ENCODE measurements at places on chromosomes 11 and 22. TPM values are rescaled to one million over a fixed set of nuclear protein-coding genes. Genes with fewer than 3 reads are reported as not detected.

- H3K36me3 ChIP-seq = no peaks in the 10 kb centered on the region
- no peaks in the 10 kb centered on the region for H3K27me3 ChIP-seq
- no peak for DNase-seq
- no peak overlapping the region for H3K27ac ChIP-seq
- no peak overlapping the region for H3K4me3 ChIP-seq
Measured at GRCh38 chr22:49234459-49234858, 593.2 kb downstream of the BRD1 start.

DNA sequence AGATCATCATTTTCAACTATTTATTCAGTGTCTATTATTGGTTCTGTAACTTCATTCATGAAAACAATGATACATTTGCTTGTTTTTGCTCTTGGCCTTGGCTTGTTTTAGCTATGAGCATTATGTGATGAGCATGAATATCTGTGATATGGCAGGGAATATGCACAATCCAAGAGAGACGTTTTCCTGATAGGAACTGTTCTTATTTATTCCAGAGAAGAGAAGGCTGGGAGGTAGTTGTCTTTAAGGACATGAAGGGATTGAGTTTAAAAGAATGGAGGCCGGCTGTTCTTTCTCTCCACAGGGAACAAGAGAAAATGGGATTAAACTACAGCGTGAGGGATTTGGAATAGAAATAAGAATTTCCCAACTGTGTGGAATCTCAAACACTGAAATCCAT is 30.3 kb downstream of the BLID start:
- H3K36me3 ChIP-seq = peaks cover 41% of the 10 kb centered on the region
- H3K4me3 ChIP-seq = peak overlapping the region; percentile 2
- H3K27ac ChIP-seq = peak overlapping the region; percentile 93
- no peaks in the 10 kb centered on the region for H3K27me3 ChIP-seq
- H3K4me1 ChIP-seq = peaks cover 71% of the 10 kb centered on the region

The NAALAD2 gene
- total RNA-seq = 0.76 TPM

The KBTBD3 gene
- total RNA-seq = 1.3 TPM

- no peaks in the 10 kb centered on the region for H3K36me3 ChIP-seq
- H3K4me1 ChIP-seq = peaks cover 4% of the 10 kb centered on the region
Measured at GRCh38 chr11:132818951-132819350, 713.4 kb downstream of the OPCML start.

Measured in GM23248 (cell line).